ENCODE measurements at places on chromosomes 2 and 18.

GRCh38 chr2:187924293-187924692 is 367.4 kb upstream of the GULP1 start:
- no peak for DNase-seq

DNA sequence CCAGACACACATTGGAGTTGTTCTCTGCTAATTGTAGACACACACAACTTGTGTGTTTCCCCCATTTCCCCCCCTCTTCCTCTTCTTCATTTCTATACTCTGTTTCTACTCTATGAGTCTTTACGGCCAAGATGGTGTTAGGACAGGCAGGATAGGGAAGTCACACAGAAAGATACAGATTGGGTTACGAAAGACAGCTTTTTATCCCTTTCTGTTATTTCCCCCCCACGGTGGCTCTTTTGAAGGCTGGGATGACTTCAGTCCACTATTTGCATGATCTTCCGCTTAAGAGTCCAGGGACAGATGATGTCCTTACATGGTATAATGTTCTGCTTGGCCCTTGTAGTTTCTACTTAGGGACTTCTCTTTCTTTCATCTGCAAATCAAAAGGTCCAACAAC is 1.6 kb upstream of the EMILIN2 start:
- DNase-seq, result no peak

DNA sequence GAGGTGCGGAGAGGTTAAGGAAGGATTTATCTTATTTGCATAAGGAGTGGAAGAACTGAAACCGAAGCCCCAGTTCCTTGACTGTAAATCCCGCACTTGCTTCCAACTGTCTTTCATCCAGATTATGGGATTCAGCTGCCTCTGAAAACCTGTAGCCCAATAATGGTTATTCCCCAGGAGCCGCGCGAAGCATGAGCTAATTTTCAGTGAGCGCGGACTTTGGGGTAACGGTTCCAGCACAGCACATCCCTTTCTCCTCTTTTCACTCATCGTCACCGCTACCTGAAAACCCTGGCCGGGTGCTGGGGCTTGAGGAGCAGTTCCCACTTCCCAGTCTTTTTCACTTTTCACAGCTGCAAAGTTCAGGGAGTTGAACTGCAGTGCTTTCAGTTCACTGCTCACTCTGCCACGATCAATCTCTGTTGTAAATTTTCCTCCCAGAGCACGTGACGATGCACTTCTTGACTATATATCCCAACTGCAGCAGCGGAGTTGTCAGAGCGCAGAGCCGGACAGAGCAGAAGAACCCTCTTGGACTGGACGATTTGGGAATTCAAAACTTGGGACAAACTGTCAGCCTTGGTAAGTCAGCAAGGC is at the start of gene KCNE4:
Gene KCNE4 (plus strand): TSS at position 498 of the 597 bp plus-strand sequence. CDS start 641 bp downstream, outside the sequence.
- no peak for DNase-seq

DNA sequence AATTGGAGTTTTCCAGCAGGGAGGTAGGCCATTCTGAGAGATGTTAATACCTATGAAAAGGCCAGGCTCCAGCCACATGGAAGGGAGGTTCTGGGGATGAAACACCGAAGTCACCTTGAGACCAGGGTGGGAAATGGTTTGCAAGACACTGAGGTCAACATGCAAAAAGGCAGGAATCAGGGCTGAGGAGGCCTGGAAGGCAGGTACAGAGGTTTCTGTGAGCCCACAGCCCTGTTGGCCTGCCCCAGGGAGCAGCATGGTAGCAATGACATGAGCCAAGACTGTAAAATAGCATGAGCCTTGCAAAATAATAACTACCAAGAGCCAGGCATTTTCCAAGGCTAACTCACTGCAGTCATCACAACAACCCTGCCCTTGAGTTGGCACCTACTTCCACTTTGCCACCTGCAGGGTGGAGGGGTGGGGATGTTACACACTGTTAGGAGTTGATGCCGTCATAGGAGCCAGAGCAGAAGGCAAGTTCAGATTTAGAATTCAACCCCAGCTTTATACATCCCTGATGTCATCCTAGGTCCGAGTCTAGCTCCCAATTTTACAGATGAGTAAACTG is 61.3 kb downstream of the ZBTB7C start:
- no peak for DNase-seq

GRCh38 chr2:215484570-215484969 is 48.7 kb upstream of the FN1 start:
- DNase-seq, result no peak

DNA sequence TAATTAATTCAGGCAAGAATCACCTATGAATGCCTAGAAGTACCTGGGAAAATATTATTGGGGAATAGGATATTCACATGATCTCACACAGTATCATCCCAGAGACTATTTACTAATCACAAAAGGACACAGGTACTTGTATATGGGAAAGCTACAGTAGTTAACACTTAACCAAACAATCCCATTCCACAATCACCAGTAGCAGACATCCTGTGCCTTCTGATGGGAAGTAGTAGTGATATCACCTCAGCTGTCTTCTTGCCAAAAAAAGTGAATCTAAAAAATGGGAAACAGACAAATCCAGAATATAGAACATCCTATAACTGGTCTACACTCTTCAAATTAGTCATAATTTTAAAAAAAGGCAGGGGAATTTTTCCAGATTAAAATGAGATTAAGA is 75.6 kb upstream of the CCDC150 start:
- no peak for DNase-seq

DNA sequence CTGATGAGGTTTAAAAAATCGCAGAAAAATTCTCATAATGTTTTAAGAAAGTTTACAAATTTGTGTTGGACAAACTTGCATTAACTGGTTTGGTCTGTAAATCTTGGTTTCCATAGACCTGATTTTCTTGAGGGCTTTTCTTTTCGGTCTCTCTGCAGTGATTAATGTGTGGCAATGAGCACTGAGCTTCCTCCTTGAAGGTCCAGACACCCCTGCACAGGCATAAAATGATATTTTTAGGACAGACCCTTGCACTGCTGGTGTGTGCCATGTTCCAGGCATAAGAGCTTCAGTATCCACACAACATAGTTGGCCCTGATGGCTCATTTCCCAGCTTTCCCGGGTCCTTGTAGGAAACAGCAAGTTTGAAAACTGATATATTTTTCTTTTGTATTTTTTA is 33.7 kb downstream of the MRPL33 start:
- no peak for DNase-seq

Measured in germinal center (tissue), 1 donor.